B cell (primary cell): ENCODE measurements at places on chromosomes 2 and 18. TPM values are rescaled to one million over a fixed set of nuclear protein-coding genes. Genes with fewer than 3 reads are reported as not detected.

DNA sequence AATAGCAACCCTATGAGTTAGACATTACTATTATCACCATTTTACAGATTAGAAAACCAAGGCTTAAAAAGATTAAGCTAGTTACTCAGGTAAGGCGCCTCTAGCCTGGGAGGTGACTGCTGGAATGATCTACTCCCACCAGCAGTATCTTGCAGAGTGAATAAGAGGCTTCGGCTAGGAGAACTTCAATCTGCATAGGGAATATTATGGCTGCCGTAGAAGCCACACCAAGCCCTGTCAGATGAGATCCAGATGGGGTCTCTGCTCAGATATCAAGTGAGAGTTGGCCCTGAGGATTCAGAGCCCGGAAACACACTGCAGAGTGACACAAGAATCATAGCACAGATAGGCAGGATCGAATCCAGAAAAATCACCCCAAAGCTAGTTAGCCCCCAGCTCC is 21.5 kb upstream of the PKDCC start:
- H3K4me3 ChIP-seq: no peak overlapping the region
- H3K27ac ChIP-seq: no peak overlapping the region
- no peak for DNase-seq

GRCh38 chr18:12658426-12659138 is 675 bp upstream of the SPIRE1 start:
- no peak for DNase-seq
- H3K4me1 ChIP-seq: peaks cover 9% of the 10 kb centered on the region
- no peak overlapping the region for H3K27ac ChIP-seq
- peak overlapping the region; percentile 67 for H3K4me3 ChIP-seq
- H3K27me3 ChIP-seq: no peaks in the 10 kb centered on the region

DNA sequence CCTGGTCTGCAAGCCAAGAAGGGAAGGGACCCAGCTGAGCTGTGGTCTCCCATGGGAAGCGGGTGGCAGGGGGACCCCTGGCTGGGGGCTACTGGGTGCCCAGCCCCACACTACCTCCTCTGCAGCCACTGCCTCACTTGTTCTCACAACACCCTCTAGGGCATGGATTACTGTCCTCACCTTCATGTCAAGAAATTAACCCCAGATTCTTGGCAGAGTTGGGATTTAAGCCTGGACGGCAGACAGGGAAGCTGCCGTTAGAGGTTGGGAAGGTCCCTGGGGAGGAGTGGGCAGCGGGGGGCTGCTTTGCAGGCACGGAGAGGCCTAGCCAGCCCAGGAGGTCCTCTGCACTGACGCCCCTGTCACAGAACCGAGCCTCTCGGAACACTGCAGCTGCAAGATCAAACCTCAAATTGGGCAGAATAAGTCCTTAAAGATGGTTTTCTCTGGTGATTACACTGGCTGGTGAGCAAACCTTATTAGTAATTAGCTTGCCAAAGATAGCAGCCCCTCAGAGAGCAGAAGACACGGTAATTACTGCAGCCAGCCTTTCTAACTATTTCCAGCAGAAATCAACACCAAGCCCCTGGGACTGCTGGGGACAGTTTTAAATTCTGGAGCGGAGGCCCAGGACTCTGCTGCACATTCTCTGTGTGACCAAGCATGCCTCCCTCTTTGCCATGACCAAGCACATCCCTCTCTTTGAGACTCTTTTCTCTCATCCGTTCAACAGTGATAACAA is 35.9 kb downstream of the KCNF1 start:
- H3K27me3 ChIP-seq: peaks cover 6% of the 10 kb centered on the region
- no peak overlapping the region for H3K27ac ChIP-seq
- no peaks in the 10 kb centered on the region for H3K36me3 ChIP-seq
- no peak for DNase-seq
- H3K4me3 ChIP-seq: no peak overlapping the region

DNA sequence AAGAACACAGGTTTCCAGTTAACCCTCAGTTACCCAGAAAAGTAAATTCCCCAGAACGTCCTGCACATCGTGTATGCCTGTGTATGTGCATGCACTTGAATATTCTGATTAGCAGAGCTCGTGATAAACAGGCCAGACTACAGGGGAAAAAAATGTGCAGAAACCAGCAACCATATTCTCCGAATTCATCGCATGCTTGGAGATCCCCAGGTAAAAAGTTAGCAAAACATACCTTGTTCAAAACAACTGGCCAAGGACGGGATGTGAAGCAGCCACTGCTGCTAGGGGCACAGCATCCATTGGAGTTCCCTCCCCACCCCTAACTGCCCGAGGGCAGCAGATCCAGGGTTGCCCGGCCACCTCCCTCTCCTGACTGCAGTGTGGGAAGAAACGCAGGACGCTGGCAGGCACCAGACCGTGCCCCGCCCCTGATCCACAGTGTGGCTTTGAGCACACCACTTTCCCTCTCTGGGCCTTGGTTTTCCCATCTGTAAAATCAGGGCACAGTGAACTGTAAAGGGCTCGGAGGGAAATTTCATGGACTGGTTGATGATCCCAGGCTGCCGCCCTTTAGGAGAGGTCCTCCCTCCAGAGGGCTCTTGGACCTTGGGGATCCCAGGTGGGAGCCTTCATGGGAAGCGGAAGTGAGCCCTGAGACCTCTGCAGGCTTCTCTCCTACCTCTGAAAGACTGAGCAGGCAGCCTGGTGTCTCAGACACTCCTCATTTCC is 11.9 kb upstream of the ARID5A start:
- DNase-seq: no peak
- no peaks in the 10 kb centered on the region for H3K36me3 ChIP-seq
- peaks cover 33% of the 10 kb centered on the region for H3K4me1 ChIP-seq
- H3K27ac ChIP-seq: no peak overlapping the region
- no peaks in the 10 kb centered on the region for H3K27me3 ChIP-seq

DNA sequence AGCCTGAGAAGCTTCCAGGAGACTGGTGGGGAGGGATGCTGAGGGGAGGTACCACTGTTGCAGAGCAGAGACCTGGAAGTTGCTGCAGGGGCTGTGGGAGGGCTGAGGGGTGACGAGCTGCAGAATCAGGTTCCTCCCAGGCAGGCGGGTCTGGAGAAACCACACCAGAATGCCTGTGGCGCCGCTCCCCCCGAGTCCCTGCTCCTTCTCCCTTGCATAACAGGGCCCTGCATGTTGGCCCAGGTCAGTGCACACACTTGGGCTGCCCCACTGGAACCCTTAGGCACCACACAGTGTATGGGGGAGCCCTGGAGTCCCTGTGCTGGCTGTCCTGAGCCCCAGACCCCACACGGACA is 60.4 kb downstream of the ARL4C start:
- H3K4me3 ChIP-seq: no peak overlapping the region
- H3K27me3 ChIP-seq: no peaks in the 10 kb centered on the region
- H3K27ac ChIP-seq: no peak overlapping the region
- peaks cover 53% of the 10 kb centered on the region for H3K4me1 ChIP-seq
- DNase-seq: no peak
- H3K36me3 ChIP-seq: no peaks in the 10 kb centered on the region

DNA sequence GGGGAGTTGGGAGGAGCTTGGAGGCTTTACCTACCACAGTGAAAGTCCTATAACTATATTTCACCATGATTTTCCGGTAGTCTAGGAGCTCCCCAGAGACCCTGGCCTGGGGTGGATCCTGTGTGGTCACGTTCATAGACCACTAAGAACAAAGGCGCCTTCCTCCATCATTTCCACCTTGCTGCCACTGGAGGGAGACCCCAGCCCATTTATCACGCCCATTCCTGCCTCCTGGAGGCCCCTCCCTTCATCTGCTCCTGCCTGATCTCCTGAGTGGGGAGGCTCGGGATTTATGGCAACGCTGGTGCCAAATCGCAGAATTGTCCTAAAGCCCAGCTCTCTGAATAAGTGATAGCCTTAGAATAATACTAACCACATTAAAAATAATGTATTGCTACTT is 507.6 kb upstream of the SPHKAP start:
- H3K27ac ChIP-seq: no peak overlapping the region
- H3K4me1 ChIP-seq: no peaks in the 10 kb centered on the region
- H3K36me3 ChIP-seq: no peaks in the 10 kb centered on the region
- H3K27me3 ChIP-seq: no peaks in the 10 kb centered on the region
- no peak overlapping the region for H3K4me3 ChIP-seq

GRCh38 chr18:24317370-24317769 is 80.3 kb downstream of the OSBPL1A start:
- H3K4me1 ChIP-seq: no peaks in the 10 kb centered on the region
- no peaks in the 10 kb centered on the region for H3K27me3 ChIP-seq
- H3K36me3 ChIP-seq: no peaks in the 10 kb centered on the region

GRCh38 chr2:9985531-9986328 is 34.2 kb downstream of the GRHL1 start:
- no peak overlapping the region for H3K4me3 ChIP-seq
- no peaks in the 10 kb centered on the region for H3K27me3 ChIP-seq
- peaks cover 5% of the 10 kb centered on the region for H3K4me1 ChIP-seq
- H3K36me3 ChIP-seq: no peaks in the 10 kb centered on the region

DNA sequence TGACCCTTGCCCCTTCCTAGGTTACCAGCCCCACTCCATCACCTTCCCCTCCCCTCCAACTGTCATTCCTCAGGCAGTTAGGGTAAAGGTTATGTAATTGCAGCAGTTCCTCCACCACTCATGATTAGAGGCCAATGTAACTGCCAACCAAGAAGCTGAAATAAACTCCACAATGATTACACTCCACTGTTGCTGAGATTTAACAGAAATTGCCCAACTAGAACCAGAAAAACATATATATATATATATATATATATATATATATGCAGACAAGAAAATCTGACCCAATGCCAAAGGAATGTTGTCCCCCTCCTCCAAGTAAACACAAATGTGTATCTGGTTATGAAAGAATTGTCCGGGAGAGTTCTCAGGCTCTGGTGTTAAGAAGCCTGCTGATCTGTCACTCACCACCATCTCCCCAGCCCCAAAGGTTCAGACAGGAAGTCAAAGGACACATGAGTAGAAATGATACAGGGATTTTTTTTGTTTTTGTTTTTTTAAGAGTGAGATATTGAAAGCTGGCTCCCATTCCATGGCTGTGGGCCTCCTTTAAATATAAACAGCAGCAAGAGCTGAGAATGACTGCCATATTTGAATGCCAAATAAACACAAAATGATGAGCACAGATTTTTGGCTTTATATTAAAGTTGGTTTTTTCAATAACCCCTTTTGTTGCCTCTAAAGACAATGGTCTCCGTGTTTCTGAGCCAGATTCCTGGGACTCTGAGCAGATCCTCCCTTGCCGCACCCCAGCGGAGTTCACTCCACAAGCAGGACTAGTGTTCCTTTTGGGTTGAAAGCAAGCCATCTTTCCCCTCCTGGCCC is 127.2 kb upstream of the MAPRE2 start:
- no peaks in the 10 kb centered on the region for H3K4me1 ChIP-seq
- DNase-seq: no peak
- no peak overlapping the region for H3K4me3 ChIP-seq
- no peaks in the 10 kb centered on the region for H3K27me3 ChIP-seq
- no peak overlapping the region for H3K27ac ChIP-seq

- H3K27me3 ChIP-seq: no peaks in the 10 kb centered on the region
- no peak overlapping the region for H3K27ac ChIP-seq
- no peaks in the 10 kb centered on the region for H3K4me1 ChIP-seq
- no peaks in the 10 kb centered on the region for H3K36me3 ChIP-seq
- DNase-seq: no peak
Observed at GRCh38 chr2:185063761-185064160, 465.4 kb downstream of the ZNF804A start.

GRCh38 chr2:71597756-71598155 is 144.4 kb downstream of the DYSF start:
- H3K27me3 ChIP-seq: no peaks in the 10 kb centered on the region
- no peak for DNase-seq
- no peak overlapping the region for H3K27ac ChIP-seq
- H3K4me1 ChIP-seq: no peaks in the 10 kb centered on the region
- H3K36me3 ChIP-seq: no peaks in the 10 kb centered on the region

DNA sequence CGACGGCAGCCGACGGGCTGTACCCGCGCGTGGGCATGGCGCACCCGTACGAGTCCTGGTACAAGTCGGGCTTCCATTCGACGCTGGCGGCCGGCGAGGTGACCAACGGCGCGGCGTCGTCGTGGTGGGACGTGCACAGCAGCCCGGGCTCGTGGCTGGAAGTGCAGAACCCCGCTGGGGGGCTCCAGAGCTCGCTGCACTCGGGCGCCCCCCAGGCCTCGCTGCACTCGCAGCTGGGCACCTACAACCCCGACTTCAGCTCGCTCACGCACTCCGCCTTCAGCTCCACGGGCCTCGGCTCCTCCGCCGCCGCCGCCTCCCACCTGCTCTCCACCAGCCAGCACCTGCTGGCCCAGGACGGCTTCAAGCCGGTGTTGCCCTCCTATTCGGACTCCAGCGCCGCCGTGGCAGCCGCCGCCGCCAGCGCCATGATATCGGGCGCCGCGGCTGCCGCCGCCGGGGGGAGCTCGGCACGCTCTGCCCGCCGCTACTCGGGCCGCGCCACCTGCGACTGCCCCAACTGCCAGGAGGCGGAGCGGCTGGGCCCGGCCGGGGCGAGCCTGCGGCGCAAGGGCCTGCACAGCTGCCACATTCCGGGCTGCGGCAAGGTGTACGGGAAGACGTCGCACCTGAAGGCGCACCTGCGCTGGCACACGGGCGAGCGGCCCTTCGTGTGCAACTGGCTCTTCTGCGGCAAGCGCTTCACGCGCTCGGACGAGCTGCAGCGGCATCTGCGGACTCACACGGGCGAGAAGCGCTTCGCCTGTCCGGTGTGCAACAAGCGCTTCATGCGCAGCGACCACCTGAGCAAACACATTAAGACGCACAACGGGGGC is 2.0 kb downstream of the SP9 start:
- no peaks in the 10 kb centered on the region for H3K36me3 ChIP-seq
- peak; percentile 82 for DNase-seq
- H3K27ac ChIP-seq: no peak overlapping the region
- peaks cover 80% of the 10 kb centered on the region for H3K4me1 ChIP-seq

DNA sequence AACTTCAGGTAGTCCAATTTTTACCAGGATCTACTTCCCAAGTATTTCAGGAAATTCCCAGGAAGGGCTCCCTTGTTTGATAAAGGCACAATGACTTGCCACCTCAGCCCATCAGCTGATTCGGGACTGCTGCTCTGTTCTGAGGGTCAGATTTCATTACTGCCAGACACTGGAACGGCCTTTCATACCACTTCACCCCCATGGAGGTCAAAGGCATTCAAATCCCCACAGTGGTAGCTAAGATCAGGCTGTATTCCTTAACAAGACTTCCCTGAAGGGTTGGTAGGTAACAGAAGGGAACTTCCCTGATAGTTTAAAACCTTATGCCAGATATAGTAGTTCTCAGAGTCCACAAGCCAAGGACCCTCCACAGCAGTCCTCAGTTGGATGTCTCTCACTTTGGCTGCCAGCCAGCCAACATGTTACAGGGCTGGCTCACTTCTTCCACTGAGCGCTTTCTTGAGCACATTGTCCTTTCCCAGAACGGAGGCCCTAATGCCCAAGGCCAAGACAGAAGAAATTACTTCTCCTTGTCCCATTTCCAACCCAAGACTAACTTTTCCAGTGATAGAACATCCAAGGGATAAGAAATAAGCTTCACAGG is 40.0 kb upstream of the GLS start:
- H3K4me3 ChIP-seq: no peak overlapping the region
- no peak overlapping the region for H3K27ac ChIP-seq
- H3K36me3 ChIP-seq: peaks cover 7% of the 10 kb centered on the region
- DNase-seq: no peak

OR6B2 gene
- not detected in 2 replicates for total RNA-seq

TGIF1 gene
- total RNA-seq: 131 and 140 TPM in 2 replicates

RGPD3 gene
- total RNA-seq: 0.37 and 0.44 TPM in 2 replicates

MBP gene
- 192 and 193 TPM in 2 replicates for total RNA-seq

CIAO1 gene
- 85.4 and 91.2 TPM in 2 replicates for total RNA-seq

PCGF1 gene
- total RNA-seq: 34.3 and 40.1 TPM in 2 replicates
